ENCODE measurements at places on chromosomes 1 and 21. TPM values are rescaled to one million over a fixed set of nuclear protein-coding genes. Genes with fewer than 3 reads are reported as not detected.

FCRL3 gene
- not detected for total RNA-seq

MFAP2 gene
- not detected for total RNA-seq

LRRC38 gene
- 0.15 TPM for total RNA-seq

IL19 gene
- not detected for total RNA-seq

HLX gene
- 7.2 TPM for total RNA-seq

LORICRIN gene
- not detected for total RNA-seq

Data from M059J (cell line).